ENCODE measurements at places on chromosomes 5 and 9.

- DNase-seq: no peak
Observed at GRCh38 chr5:157115502-157115901, 6.7 kb upstream of the HAVCR2 start.

DNA sequence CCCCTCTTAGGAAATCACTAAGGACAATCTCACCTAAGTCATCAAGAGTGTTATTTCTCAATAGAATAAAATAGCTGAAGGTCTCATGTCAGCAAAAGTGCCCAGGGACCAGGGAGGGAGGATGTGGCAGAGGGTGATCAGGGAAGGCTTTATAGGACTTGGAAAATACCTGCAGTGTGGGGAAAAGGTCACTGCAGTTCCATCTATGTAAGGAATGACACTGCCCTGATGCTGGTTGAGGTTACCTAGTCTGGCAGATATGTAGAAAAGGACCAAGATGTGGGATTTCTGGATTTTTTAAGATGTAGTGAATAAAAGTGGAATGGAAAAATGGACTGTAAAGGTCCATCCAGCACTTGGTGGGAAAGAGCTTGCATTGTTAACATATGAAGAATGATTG lies 18.3 kb downstream of the PRDM9 start:
- DNase-seq: no peak

- no peak for DNase-seq
Observed at GRCh38 chr9:85743275-85744128, 1.7 kb upstream of the AGTPBP1 start.

DNA sequence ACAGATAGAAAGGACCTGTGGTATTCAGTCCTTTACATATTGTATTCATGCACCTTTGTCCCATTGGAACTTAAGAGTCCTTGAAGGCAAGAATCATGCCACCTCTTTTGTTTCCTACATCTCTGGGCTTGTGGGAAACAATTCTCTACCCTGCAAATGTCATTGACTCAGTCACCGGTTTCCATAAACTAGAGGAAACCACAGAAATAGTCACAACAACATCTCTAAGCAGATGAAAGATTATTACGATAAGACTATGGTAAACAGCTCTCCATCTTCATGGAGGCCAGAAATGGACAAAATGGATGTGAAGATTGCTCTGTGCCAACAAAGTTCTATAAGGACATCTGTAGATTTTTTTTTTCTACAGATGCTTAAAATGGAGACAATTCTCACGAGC lies 165.5 kb downstream of the PIK3R1 start:
- no peak for DNase-seq

- no peak for DNase-seq
Observed at GRCh38 chr5:28084069-28084468, 1045.7 kb upstream of the CDH9 start.

GRCh38 chr9:11319538-11319937 lies 706.7 kb upstream of the PTPRD start:
- peak; percentile 6 for DNase-seq

DNA sequence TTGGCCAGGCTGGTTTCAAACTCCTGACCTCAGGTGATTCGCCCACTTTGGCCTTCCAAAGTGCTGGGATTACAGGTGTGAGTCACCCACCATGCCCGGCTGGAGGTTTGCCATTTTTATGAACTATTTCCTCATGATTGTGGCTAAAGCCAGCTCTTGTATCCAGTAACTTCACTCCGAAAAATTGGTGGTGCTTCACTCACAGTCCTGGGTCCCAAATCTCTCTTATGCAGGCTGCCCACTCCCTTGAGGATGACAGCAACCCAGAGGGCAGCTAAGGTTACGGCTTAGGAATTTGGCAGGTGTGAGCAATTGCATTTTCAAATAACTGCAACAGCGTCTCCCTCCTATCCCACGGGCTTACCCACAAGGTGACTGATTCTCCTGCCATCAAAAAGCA lies 23.4 kb upstream of the FUBP3 start:
- no peak for DNase-seq

DNA sequence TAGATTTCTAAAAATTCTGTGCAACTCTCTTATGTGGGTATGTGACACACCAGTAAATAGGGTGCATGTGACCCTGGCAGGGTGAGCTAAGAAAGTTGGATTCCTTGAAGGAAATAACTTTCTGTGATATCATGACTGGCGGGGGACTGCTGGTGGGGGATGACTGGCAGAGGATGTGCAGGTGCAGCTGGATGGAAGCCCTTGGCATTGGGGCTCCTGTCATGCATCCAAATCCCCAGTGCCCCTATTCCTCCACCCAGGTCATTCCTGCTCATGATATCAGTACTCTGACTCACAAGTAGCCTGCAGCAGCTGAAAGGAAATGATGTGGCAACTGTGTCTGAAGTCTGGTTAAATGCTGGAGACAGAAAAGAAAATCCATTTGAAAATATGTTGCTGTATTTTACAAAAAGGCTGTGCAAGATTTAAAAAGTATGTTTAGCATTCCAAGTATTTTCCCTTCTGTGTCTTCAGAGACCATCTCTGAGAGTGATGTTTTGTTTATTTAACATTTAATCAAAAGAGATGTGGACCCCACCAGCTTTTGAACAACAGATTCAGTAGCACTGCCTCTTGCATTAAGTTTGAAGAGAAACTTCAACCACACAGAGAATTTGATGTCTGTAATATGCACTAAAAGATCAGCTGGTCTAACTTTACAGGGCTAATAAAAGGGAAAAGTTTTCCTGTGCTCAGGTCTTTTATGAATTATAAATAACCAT lies 17.9 kb upstream of the ZSWIM6 start:
- DNase-seq: peak; percentile 67

DNA sequence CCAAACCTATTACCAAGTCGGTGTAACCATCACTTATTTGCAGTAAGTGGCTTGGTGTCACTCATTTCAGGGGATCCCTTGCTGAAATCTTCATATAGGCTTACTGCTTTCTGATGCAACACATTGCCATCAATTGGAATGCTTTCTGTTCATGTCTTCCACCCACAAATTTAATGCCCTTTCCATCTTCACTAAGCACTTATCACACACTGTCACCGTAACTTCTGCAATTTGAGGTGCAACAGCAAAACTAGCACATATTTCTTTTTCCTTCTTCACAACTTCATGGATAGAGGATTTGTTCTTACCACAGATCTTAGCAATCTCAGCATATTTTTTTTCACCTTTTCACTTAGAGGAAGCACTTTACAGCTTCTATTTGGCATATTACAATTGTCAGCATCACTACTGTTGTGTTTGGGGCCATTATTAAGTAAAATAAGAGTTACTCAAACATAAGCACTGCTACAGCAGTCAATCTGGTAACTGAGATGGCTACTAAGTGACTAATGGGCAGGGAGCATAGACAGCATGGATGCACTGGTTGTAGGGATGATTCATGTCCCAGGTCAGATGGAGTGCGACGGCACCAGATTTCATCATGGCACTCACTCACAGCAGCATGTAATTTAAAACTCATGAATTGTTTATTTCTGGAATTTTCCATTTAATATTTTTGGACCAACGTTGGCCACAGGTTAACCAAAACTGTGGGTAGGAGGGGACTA lies 70.1 kb downstream of the PIP5K1B start:
- no peak for DNase-seq

DNA sequence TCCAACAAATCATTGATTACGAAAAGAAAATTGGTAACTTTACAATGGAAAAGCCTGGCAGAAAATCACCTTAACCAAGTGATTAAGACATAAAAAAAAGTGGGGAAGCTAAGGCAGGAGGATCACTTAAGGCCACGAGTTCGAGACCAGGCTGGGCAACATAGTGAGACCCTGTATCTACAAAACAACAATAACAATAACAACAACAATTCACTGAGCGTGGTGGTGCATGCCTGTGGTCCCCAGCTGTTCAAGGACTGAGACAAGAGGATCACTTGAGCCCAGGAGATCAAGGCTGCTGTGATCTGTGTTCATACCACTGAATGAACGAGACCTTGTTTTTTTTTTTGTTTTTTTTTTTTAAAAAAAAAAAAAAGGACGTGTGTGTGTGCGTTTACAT lies 21.3 kb downstream of the PTBP3 start:
- DNase-seq: no peak

GRCh38 chr5:32600054-32600622 lies 14.8 kb downstream of the SUB1 start:
- no peak for DNase-seq

GRCh38 chr9:133540698-133541025 lies 6.2 kb downstream of the ADAMTSL2 start:
- peak; percentile 60 for DNase-seq

DNA sequence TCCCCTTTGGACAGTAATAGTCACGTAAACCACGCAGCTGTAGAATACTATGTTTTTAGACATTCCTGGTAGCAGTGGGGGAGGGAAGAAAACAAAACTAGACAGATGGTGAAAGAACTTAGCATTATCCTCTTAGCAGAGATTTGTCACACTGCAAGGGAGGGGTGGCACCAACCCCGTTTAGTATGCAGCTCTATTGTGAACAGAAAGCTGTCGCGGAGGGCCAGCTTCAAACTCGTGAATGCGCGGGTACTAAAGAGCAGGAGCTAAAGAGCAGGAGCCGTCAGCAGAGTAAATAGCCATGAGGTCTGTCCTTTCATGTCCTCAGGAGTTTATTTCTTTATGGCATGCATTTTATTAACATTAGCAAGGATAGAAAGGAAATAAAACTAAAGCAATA lies 141.9 kb upstream of the SLC12A2 start:
- no peak for DNase-seq

DNA sequence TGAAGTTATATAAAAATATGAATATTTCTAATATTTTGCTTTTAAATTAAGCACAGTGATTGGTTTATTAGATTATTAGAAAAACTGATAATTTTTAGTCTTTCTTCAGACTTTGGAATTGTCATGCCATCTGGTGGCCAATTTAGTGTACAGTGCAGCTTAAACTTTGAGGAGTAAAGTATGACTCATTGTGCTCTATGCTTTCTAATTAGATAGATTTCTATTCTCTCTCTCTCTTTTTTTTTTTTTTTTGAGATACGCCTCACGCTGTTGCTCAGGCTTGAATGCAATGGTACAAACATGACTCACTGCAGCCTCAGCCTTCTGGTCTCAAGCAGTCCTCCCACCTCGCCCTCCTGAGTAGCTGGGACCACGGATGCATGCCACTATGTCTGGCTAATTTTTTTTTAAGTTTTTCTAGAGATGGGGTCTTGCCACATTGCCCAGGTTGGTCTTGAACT lies 42.1 kb upstream of the GPR21 start:
- DNase-seq: peak; percentile 37

DNA sequence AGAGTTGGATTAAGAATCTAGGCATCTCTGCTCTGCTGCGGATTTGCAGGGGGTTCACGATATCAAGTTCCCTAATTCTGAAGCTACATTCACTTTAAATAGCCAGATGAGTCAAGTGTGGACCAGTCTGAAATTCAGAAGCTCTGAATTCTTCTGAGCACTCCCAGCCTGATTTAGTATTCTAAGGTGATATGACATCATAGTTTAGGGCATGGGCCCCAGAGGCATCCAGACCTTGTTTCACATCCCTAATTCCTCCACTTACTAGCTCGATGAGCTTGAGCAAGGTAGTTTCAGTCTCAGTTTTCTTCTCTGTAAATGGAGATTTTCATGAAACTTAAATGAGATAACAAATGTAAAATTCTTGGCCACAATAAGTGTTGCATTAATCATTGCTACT lies 65.2 kb downstream of the TMEM167A start:
- no peak for DNase-seq

DNA sequence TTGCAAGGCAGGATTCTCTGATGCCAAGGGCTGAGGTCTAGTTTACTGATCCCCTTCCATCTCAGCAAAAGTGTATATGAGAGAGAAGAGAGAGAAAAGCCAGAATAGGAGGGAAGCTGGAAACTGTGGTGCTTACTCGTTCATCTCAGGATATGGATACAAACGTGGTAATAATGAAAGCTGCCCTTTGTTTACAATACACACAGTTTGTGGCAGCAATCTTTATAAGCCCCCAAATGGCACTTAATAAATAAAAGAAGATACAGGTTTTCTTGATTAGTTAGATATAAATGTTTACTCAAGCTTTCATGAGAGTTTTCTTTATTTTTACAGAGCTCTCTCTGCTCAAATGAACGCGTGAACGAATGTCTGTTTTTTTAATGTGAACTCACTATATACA lies 57.7 kb downstream of the PRDM6 start:
- DNase-seq: no peak

- no peak for DNase-seq
Observed at GRCh38 chr9:117929868-117930267, 225.7 kb downstream of the TLR4 start.

- DNase-seq: no peak
Observed at GRCh38 chr9:93086447-93087224, 9.4 kb upstream of the CARD19 start.

DNA sequence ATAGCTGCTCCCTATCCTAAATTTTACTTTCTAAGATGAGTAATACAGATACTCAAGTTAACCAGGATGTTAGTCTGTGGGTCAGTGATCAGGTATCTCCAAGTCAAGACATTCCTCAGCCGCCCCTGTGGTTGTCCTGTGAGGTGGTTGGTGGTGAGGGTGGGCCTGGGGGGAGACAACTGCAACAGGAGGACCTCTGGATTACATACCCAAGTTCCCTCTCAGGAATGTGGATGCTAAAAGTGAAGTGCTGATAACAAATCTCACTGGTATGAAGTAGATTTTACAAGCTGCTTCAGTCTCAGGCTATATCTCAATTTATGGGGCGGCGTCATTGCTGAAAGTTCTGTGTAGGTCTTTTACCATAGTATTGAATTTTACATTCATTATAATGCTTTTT lies 38.3 kb downstream of the SLC1A3 start:
- DNase-seq: no peak

GRCh38 chr5:178287791-178288105 lies 55.1 kb upstream of the PHYKPL start:
- DNase-seq: no peak

GRCh38 chr5:167485061-167485774 lies 806.2 kb upstream of the WWC1 start:
- DNase-seq: no peak

DNA sequence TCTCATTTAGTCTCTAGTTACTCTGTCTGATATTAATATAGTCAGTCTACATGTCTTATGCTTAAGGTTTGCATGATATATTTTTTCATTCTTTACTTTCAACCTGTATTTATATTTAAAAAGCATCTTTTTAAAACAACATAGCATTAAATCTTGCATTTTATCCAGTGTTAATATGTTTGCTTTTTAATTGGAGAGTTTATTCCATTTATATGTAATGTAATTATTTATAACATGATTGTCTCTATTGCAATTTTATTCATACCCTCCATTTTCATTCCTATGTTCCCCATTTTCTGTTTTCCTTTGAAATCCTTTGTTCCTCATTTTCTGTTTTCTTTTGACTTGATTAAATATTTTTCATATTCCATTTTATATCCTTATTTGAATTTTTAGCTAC lies 13.3 kb downstream of the PCDHB15 start:
- no peak for DNase-seq

GRCh38 chr5:140344683-140345423 lies 1.6 kb downstream of the HBEGF start:
- no peak for DNase-seq
